ENCODE measurements at places on chromosomes 5 and 9.

DNA sequence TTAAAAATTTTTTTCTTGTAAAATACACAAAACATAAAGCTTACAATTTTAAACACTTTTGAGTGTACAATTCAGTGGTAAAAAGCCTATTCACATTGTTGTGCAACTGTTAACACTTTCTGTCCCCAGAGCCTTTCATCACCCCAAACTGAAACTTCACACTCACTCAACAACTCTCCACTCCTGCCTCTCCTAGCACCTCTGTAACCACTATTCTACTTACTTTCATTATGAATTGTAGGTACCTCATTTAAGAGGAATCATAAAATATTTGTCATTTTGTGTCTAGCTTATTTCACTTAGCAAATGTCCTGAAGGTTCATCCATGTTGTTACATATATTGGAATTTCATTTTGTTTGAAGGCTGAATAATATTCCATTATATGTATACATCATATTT, 4.3 kb upstream of the ZNF510 start:
- no peak for DNase-seq

- no peak for DNase-seq
These were observed 144.4 kb upstream of the DAPK1 start for GRCh38 chr9:87353301-87353700.

DNA sequence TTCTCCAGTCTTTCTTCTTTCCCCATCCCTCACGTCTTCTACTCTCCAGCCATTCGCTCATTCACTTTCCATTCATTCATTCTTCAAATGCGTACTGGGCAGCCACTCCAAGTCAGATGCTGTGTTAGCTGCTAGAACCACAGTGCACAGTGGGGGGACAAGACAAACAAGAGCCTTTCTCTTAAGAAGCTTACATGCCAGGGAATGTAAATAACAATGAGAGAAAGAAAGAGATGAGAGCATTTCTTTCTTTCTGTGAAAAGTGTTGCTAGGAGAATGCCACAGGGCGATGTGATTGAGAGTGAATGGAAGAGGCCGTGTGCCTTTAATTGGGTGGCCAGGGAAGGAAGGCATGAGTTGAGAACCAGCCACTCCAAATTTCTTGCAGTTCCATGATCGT, 46.3 kb upstream of the SMIM23 start:
- DNase-seq, result peak; percentile 30

- DNase-seq, result no peak
These were observed 5.9 kb upstream of the FAM13B start for GRCh38 chr5:138038826-138039225.

GRCh38 chr9:106864373-106865143, 1.6 kb downstream of the ZNF462 start:
- peak; percentile 70 for DNase-seq

GRCh38 chr5:35229076-35230037, 930 bp downstream of the PRLR start:
- peak; percentile 92 for DNase-seq

DNA sequence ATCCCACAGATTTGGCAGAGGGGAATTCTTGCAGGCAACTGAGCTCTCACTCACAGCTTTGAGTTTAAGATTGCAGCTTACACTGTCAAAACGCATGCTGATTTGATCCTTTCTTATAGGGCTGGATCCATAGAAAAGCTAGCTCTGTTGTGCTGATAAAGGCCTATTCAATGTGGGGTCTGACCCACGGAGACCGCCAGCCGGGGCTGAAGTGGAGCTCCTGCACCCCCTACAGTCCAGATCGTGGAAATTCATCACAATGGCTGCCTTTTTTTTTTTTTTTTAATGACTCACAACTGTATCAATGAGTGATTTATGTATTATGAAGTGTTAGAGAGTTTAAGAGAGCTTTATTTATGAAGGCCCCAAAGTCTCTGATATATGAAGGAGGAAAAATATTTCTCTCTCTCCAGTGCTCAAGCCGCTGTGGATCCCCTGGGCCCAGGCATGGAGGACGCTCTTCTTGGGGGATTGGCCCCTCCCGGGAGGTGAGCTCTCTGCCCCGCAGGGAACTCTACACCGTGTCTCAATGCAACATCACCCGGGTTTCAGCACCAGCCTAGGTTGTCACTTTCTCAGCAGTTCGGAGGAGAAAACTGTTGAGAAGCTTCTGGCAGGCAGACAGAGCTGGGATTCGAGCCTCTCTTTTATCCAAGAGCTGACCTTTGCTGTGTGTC, 700.2 kb downstream of the IRX1 start:
- peak; percentile 68 for DNase-seq

- peak; percentile 13 for DNase-seq
These were observed 107.0 kb upstream of the MVB12B start for GRCh38 chr9:126219648-126220063.

GRCh38 chr5:43270645-43271044, 42.6 kb downstream of the HMGCS1 start:
- no peak for DNase-seq

All from ELF-1 (cell line).